ENCODE measurements at places on chromosomes 4 and X.

- peak; percentile 99 for DNase-seq
These were observed 575 bp downstream of the SLC25A6 start for GRCh38 chrX:1391370-1391706.

GRCh38 chr4:46249106-46249505, 125.3 kb upstream of the GABRG1 start:
- no peak for DNase-seq

GRCh38 chrX:150828785-150829184, 69.7 kb downstream of the CD99L2 start:
- no peak for DNase-seq

- DNase-seq: no peak
These were observed 19.1 kb upstream of the S100P start for GRCh38 chr4:6674500-6675149.

DNA sequence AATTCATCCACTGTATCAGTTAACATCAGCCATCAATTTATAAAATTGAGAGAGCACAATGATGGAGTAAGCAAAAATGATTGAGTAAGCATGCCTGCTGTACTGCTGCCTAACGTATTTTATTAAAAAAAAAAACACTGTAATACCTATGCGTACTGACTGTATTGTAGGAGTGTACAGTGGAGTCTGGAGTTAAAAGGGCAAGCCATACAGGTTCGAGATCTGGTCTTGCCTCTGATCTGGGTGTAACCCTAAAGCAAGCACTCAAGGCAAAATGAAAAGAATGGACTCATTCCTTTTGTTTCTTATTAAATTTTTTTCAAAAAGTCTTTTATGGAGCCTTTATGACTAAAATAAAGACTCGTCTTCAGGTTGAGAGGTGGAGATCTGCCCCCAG, 894.2 kb upstream of the INTU start:
- no peak for DNase-seq

DNA sequence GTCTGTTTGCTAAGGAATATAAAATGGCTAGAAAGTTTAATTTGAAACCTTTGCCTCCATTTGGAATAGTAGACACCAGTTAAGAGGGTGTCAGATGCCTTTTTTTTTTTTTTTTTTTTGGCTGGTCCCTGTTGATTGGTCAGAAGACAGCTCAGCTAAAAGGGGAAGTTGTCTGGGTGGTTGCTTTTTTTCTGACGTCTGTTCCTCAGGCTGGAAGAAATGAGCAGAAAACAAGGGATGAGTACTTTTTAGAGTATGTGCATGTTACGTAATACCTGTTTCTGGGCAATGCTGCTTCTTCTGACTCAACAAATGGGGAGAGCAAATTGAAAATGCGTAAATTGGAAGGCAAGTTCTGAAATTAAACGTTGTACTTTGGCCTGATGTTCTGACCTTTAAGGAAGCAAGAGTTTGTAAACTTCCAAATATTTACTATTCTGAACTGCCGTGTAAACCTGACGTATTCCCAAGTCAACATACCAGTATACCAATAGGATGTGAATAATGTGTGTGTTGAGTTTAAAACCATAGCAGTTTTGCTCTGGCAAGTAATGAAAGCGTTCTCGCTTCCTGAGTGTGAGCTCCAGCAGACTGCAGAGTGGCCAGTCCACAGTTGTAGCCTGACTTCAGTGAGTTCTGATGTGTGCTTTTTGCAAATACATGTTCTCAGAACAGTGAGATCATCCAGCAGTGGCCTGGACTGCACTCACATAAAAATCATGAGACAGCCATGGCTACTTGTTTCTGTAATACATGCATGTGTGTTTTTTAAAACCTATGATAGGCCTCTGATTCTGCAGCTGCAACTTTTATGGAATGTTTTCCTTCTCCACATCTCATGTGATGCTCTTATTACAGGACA, 1.7 kb downstream of the SAT1 start:
- DNase-seq: peak; percentile 52

DNA sequence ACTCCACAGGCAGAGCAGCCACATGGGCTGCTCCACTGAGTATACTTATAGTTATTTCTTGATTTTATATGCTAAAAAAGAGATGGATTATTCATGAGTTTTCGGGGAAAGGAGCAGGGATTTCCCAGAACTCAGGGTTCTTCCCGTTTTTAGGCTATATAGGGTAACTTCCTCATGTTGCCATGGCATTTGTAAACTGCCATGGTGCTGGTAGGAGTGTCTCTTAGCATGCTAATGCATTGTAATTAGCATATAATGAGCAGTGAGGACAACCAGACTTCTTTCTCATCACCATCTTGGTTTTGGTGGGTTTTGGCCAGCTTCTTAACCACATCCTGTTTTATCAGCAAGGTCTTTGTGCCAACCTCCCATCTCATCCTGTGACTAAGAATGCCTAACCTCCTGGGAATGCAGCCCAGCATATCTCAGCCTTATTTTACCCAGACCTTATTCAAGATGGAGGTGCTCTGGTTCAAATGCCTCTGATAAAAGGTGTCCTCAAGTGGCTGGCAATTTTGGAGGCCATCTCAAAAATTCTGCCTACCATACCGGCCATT, 213.0 kb upstream of the VEGFC start:
- no peak for DNase-seq

GRCh38 chr4:1298461-1298860, 8.8 kb downstream of the MAEA start:
- no peak for DNase-seq

- no peak for DNase-seq
These were observed 245.0 kb upstream of the GPR101 start for GRCh38 chrX:137278825-137279224.

DNA sequence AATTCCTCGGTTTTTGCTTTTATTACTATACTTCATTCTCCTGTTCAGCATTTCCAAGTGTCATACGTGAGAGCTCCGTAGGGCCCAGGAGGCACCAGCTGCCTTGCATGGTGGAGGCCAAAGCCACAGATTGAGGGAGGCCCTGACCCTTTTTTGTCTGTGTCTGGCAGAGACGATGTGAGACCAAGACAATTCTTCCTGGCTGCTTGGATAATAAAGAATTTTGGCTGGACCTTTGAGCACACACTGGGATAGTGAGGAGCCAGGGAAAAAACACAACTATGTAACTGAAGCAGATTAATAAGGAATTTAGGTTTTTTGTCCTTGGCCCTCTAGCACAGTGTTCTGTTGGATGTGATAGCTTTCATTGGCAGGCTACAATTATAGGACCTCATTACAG, 161.0 kb downstream of the CPXCR1 start:
- DNase-seq: no peak

GRCh38 chrX:155893521-155893920, 12.4 kb downstream of the VAMP7 start:
- DNase-seq: no peak

GRCh38 chr4:13365195-13365594, 118.9 kb downstream of the RAB28 start:
- no peak for DNase-seq

DNA sequence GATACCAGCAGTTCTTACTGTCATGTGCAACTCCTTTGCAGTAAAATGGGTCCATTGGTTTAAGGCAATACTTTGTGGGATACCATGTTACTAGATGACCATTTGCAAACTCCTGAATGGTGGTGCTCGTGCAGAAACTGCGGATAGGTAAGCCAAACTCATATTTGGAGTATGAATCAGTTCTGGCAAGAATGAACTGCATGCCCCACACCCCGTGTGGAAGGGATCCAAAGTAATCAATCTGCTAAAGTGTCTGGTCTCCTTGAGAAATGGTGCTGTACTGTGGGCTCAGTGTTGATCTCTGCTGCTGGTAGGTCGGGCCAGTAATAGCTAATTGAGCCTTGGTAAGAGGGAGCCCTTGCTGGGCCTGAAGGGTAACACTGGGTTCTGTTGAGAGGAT, 4.2 kb upstream of the TAB3 start:
- DNase-seq: no peak

GRCh38 chr4:73021634-73022033, 47.9 kb downstream of the COX18 start:
- peak; percentile 24 for DNase-seq

GRCh38 chr4:147078875-147079658, 133.4 kb upstream of the TTC29 start:
- no peak for DNase-seq

DNA sequence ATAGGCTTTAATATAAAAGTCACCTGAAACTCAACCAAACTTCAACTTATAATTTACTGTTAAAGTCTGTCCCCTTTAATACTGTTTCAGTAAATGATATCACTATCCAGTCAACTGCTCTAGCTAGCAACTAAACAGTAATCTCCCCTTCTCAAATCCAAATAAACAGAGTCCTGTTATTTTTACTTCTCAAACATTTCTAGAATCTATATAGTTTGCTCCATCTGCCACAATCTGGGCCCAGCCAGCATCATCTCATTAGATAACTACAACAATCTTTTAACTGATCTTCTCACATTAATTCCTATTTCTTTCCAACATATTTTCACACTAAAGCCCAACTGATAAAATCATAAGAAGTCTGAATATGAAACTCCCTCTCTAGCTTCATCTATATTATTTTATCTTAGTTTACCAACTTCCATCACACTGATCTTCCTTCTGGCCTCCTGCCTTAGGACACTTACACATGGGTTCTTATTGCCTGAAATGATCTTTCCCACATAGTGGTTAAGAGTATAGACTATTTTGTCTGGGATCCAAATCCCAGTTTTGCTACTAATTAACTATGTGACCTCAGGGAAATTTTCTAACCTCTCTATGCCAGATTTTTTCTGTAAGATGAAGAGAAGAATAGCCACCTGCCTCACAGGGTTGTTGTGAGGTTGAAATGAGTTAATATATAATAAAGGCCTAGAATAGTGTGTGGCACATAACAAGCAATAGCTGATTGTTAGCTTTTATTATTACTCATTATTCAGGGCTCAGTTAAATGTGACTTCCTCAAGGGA, 18.6 kb downstream of the TBCK start:
- DNase-seq: no peak

DNA sequence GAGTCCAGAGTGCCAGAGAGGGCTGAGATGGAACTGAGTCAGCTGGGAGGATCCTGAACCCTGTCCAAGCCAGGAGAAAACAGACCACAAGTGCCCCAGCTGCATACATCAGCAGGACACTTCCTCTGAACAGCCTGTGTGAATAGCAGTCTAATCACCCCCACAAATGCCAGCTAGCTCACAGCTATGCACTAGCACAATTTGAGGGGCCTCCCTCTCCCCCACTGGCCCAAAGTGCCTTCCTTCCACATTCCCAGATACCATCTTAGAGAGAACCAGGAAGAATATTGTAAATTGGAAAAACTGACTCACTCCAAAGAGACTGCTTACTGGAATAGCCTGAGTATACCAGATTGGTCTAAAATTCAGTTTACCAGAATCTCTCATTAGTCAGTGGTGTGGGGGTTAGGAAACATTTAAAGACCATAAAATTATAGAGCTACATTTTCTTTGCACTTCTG, 292.6 kb upstream of the KLF3 start:
- peak; percentile 15 for DNase-seq

- DNase-seq: peak; percentile 72
These were observed 40.6 kb downstream of the HADH start for GRCh38 chr4:108030332-108030731.

GRCh38 chr4:77579406-77580076, 26.1 kb upstream of the CXCL13 start:
- DNase-seq: peak; percentile 81

DNA sequence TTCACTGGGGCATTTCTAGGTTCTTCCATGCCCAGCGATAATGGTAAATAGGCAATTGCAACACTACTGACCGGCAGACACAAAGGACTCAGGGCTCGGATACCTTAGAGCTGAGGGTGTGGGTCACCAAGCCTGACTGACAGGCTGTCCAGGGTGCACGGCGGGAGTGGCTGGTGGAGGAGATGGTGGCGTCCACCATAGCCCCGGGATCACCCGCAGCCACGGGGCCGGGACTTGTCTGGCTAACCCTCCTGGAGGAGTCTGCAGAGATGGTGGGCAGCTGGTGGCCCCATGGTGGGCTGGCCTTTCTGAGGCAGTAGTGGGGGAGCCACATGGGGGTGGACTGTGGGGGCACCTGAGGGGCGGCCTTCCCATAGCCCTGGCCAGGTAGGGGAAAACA, 11.7 kb upstream of the ABLIM2 start:
- DNase-seq: no peak

- DNase-seq: no peak
These were observed 39.2 kb upstream of the PRDX4 start for GRCh38 chrX:23628131-23628530.

DNA sequence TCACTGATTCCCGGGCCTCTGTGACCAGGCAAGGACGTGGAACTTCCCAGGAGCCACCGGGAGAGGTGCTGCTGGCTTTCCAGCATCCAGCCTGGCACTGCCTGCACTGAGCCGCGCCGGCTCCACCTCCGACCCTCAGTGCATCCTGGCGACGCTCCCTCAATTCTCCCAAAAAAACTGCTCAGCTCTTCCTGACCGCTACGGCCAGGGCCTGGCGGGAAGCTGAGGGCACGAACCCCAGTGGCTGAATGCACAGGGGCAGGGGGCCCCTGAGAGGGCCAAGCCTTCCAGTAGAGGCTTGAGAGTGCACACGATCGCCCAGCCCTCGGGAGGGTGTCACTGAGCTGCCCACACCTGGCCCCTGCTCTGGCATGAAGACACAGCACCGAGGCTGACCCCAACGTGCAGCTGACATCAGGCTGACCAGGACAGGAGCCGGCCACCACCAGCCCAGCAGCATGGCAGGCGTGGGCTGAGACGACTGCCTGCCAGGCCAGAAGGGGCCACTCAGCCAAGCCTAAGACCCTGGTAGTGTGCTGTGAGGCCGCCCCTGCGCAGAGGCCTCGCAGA, 6.9 kb downstream of the CTBP1 start:
- peak; percentile 14 for DNase-seq

DNA sequence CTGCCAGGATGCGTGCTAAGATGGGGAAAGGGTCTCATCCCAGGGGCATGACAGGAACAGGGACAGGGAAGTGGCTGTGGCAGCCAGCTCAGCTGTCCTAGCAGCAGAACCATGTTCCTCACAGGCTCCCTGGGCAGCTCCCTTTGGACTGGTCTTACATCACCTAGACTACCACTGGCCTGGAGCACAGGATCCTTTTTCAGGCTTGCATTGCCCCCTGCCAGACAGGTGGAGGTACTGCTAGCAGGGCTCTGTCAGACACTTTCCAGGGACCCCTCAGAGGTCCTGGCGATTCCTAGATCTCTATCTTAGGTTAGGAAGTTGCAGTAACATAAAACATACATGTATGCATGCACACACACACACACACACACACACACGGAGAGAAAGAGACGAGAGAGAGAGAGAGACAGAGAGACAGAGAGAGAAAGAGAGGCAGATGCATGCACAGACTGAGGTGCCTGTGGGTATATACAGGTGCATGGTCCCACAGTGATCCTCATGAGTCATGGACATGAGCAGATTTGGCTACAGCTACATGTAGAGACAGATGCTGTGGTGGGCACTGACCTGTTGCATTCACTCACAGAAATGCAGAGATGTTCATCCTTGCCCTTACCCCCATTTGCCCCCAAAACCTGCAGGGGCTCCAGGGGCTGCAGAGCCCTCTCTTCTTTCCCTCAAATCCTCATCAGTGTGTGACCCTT, 63.6 kb downstream of the STARD8 start:
- DNase-seq: peak; percentile 50
